Central memory CD8-positive, alpha-beta T cell (primary cell): ENCODE measurements at places on chromosomes 6 and 20.

DNA sequence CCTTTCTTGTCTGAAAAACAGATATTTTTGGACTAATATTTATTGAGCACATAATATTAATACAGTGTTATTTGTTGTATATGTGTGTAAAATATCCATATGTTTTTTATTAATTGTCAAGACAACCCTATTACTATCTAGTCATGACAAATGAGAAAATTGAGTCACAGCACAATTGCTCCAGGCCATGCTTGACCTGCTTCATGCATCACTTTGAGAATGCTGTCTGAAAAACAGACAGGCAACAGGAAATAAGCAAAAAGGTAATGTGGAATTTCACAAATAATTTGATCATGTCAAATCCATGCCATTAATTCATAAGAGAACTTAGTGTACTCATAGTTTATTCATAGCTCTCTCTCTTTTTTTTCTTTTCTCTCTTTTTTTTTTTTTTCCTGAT lies 246.5 kb downstream of the RIMS1 start:
- no peaks in the 10 kb centered on the region for H3K36me3 ChIP-seq
- no peak overlapping the region for H3K27ac ChIP-seq
- no peak overlapping the region for H3K4me3 ChIP-seq
- no peaks in the 10 kb centered on the region for H3K27me3 ChIP-seq
- no peak for DNase-seq
- H3K4me1 ChIP-seq = no peaks in the 10 kb centered on the region

DNA sequence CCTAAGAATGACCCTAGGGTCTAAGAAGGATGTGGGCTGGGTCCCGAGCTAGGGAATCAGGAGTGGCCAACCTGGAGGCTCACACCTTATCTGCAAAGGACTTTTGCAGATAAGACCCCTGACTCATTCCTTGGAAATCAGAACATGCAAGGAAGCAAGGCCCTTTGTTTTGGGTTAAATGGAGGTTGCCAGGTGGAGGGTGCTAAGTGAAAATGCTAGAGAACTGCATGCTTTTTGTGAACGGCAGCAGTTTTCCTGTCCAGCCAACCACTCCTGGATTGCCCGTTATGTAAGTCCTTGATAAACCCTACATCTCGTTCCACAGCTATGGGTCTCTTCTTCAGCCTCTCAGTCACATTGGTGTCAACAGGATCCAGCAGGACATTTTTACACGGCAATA lies 52.1 kb upstream of the CST7 start:
- H3K4me1 ChIP-seq = no peaks in the 10 kb centered on the region
- no peak for DNase-seq
- H3K36me3 ChIP-seq = no peaks in the 10 kb centered on the region
- H3K27me3 ChIP-seq = peaks cover 20% of the 10 kb centered on the region
- H3K4me3 ChIP-seq = no peak overlapping the region
- no peak overlapping the region for H3K27ac ChIP-seq

DNA sequence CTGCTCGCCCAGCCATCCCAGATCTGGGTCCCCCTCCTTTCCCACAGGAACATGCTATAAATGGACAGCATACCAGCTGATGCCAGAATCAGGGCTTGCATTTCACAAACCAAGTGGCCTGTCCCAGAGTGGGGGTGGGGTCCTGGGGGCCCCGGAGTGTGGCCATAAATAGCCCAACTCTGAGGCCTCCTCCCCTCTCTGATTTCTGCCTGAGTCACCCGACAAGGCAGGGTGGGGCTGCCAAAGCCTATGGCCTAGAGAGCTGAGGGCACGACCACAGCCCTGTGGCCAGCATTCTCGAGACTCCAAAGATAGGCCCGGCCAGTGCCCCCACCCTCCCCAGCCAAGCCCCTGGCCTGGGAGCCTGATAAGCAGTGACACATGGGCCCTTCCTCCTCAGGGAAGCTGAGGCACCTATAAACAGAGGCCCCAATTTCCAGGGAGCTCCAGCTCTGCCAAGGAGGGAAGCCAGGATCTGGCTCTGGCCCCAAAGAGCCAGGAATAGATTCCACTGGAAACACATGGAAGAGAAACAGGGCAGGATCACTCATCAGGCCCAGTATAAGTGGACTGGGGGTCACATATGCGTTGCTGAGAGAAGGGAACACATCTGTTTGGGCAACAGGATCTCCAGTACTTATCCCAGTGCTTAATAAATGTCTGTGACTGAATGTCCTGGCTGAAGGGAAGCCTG lies 20.3 kb downstream of the SNTA1 start:
- no peaks in the 10 kb centered on the region for H3K27me3 ChIP-seq
- no peak overlapping the region for H3K4me3 ChIP-seq
- no peak overlapping the region for H3K27ac ChIP-seq

DNA sequence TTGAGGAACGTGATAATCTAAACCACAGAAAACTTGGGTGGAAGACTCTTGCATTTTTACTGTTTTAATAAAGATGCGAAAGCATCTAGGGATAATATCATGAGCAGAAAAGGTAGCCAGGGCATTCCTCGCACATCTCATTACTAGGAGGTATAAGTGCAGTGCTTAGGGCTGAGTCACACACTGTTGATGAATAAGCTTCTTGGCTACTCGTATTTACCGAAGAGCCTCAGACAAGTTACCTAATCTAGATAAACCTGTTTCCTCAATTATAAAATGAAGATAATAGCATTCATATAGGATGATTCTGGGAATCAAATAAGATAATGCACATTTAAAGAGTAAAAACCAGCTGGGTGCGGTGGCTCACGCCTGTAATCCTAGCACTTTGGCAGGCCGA lies 780 bp upstream of the KIAA0319 start:
- peaks cover 21% of the 10 kb centered on the region for H3K36me3 ChIP-seq
- peaks cover 8% of the 10 kb centered on the region for H3K27me3 ChIP-seq
- H3K4me3 ChIP-seq = peak overlapping the region; percentile 81
- peak overlapping the region; percentile 92 for H3K27ac ChIP-seq
- DNase-seq = no peak
